ENCODE measurements at places on chromosomes 7 and 10. TPM values are rescaled to one million over a fixed set of nuclear protein-coding genes. Genes with fewer than 3 reads are reported as not detected.

GRCh38 chr10:69439350-69439739 is 11.9 kb upstream of the TSPAN15 start:
- DNase-seq, result peak; percentile 86

GRCh38 chr7:110568388-110568787 is 522.5 kb upstream of the LRRN3 start:
- DNase-seq, result no peak

DNA sequence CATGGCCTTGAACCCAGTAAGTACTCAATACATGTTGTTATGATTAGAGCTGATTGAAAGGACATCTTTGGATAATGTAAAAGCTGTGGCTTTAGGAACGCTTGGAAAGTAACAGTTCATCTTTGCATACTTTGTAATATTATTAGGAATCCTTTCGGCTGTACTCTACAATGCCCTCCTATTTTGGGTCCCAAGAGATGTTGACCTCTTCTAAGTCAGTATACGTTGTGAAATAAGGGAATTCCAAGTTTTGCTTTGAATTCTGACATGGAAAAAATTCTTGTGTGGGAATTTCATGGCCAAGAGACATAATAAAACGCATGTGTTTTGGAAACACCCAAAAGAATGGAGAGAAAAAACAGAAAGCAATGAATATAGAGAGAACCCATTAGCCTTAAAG is 7.7 kb downstream of the AGR3 start:
- DNase-seq, result peak; percentile 60

The PDZD7 gene
- polyA plus RNA-seq, result 1.1 TPM

DNA sequence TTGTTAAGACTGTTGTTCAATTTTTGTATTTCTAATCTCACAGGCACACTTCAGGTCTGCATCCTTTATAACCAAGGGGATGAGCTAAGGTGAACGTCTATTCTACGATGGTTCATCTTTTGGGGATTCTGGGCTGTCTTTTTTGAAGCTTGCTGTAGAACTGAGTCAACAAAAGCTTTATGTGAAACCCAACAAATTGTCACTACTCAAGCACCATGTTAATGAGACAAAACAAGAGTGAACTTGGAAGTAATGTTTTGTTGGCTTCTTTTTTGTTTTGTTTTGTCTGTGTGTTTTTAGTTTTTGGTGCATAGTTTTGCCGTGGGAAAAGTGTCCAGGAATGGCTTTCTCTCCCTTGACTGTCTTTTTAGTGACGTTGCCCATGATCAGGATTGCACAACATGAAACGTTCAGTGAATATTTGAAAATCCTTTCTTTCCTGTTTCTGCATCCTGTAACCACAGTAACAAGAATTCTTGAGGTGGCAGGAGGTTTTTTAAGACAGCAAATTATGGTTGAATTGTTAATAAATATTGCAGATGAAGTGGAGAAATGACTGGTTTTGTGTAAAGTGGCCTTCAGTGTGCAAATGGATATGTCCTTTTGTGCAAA is 65.6 kb downstream of the WIPF3 start:
- DNase-seq, result peak; percentile 40

DNA sequence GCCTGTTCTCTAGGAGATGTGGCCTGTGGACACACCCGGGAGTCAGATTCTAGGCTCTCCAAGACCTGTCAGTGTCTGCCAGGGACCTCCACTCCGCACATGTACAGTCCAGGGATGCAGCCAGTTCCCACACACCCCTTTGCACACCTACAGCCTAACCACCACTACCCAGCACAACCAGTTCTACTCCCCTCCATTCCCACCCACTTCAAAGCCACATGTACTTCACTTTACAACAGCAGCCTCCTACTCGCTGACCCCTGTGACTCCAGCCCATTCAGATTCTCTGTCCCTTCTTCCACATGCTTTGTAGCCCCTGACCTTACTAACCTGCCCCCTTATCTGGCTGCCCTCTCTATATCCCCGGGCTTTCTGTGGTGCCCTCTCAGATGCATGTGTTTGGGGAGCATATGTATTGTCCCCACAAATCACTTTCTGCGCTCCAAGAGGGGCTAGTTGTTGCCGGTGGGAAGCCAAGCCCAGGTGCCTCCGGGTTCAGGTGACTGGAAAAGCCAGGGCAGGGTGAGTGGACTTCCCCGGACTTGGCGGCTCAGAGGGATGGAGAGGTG is 7.2 kb downstream of the LBX1 start:
- no peak for DNase-seq

The SFRP5 gene
- polyA plus RNA-seq, result 1.5 TPM

The SPDYE1 gene
- polyA plus RNA-seq, result 0.83 TPM

- no peak for DNase-seq
Measured at GRCh38 chr7:107999779-108000560, 3.0 kb downstream of the LAMB1 start.
